Neural crest cell (in vitro differentiated cells): ENCODE measurements at places on chromosomes 7 and 10.

DNA sequence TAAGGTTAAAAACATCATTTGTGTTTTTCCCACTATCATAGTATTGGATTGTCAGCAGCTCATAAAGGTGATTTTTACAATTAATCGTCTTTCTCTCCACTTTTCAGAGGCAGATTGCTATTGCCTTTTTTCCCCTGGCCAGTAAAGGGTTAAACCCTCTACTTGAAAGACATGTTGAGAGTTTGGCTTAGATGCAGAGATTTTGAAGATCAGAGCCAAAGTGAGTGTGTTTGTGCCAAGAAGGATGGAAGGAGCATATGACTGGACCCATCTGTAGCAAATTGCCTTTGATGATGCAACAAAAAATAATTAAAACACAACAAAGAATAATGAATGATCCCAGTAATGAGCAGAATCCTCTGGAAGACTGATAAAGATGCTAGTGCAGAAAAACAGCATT lies 373.1 kb downstream of the MALRD1 start:
- no peak for DNase-seq

- no peak for DNase-seq
Measured at GRCh38 chr7:93894966-93895640, 4.5 kb upstream of the TFPI2 start.

- peak; percentile 63 for DNase-seq
Measured at GRCh38 chr10:689452-690371, at the start of gene DIP2C. Gene DIP2C (minus strand): TSS chr10:689668. CDS start chr10:689578, 90 bp downstream.

DNA sequence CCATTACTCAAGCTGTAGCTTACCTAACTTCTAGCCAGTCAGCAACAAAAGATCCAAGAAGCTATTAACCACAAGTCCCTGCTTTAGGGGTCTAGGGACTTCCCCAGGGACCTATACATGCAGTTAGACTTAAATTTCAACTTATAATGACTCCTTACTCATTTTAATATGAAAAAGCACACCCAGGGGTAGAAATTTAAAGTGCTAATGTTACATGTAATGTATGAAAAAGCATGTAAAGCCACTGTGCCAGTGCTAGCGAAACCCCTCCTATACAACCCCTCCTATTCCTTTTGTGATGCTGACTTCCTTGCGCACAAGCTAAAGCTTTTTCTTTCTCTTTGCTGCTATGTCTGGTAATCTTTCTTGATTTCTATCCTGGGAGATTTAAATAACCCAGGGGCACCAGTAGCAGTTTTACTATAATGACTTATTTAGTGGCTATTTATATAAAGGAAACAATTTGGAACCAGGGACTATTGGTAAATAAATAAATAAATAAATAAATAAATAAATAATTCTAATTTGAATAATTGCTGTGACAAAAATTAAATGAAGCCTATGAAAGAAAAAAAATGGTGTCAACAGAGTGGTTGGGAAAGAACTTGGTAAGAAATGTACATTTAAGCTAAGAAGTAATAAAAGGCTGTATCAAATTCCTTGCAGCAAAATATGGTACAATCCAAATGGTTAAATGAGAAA lies 110.5 kb upstream of the MAGI2 start:
- no peak for DNase-seq

DNA sequence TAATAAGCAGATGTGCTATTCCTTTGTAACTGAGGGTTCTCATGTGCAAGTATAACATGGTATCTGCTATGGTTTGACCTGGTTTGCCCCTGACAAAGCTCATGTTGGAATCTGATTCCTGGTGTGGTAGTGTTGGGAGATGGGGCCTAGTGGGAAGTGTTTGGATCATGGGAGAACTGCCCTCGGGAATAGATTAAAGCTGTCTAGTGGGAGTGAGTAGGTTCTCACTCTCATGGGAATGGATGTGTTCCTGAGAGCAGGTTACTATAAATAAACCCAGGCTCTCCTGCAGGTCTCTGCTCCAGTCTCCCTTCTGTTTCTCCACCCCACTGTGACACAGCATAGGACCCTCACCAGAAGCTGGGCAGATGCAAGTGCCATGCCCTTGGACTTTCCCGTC lies 97.7 kb downstream of the ATE1 start:
- no peak for DNase-seq

DNA sequence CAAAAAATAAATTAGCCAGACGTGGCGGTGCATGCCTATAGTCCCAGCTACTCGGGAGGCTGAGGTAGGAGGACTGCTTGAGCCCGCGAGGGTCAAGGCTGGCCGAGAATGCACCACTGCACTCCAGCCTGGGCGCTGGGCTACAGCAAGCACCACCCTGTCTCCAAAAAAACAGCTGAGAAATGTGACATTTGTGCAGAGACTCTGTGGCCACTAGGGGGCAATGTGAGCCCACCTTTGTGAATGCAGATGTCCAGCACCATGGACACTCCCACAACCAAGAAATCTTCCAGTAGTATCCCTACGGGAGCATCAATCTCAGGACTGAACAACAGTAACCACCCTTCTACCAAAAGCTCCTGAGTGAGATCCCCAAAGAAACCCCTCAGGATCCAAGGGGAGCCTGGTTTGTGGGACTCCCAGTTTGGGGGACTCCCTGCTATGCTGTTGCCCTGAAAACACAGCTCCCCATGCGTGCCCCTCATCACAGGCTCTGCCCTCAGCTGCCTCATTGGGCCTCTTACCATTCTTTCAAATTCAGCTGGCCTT lies 6.2 kb upstream of the AHCYL2 start:
- peak; percentile 86 for DNase-seq

GRCh38 chr7:156017916-156018700 lies 205.8 kb upstream of the SHH start:
- DNase-seq = no peak

- DNase-seq = no peak
Measured at GRCh38 chr7:6121141-6121540, 90.0 kb downstream of the ANKRD61 start.

DNA sequence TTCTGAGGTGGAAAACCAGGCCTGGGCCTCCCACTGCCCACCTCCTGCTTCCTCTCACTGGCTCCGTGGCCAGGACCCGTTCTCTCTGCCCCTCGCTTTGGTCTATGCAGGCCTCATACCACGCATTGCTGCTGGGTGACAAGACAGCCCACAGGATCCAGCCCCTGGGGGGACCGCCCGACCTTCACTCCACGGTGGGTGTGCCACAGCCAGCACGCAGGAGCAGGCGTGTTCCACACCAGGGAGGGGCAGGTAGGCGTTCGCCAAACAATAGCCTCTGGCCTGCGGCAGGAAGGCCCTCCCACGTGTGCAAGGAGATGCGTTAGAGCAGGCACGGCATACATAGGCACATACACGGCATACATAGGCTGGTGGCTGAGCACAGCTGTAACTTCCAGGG lies 233.4 kb downstream of the WDR37 start:
- no peak for DNase-seq

DNA sequence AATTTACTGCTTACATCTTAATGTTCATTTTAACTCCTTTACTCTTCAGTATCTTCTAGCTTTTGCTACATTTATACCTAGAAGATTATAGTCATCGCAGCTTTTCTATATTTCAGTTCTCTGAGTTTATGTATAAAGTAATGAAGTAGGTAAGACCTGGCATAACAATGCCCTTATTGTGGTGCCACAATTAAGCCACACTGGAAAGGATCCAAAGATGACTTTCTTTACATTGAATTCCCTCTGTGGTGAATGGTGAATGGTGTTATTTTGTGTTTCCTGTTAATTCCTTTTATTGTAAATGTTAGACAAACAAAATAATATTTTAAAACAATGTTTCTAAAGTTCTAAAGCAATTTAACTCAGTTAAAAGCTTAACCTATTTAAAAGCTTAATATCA lies 36.2 kb downstream of the SEMA3D start:
- DNase-seq = no peak

- DNase-seq = no peak
Measured at GRCh38 chr10:112650588-112651030, 203.6 kb downstream of the VTI1A start.

DNA sequence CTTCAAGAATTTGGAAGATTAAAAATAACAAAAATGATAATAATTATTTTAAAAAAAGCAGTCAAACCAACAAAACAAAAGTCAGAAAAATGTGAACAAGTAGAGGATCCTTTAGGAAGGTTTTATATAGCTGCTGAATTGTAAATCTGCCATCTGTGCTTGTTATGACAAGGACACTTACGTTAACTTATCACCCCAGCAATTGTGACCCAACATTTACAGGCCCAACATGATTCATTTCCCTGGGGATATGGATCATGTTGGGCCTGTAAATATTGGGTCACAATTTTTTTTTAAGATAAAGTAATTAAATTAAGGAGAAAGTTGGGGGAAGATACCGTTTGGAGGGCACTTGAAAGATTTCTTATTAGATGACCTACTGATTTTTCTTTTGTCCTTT lies 261.4 kb upstream of the HABP2 start:
- no peak for DNase-seq

DNA sequence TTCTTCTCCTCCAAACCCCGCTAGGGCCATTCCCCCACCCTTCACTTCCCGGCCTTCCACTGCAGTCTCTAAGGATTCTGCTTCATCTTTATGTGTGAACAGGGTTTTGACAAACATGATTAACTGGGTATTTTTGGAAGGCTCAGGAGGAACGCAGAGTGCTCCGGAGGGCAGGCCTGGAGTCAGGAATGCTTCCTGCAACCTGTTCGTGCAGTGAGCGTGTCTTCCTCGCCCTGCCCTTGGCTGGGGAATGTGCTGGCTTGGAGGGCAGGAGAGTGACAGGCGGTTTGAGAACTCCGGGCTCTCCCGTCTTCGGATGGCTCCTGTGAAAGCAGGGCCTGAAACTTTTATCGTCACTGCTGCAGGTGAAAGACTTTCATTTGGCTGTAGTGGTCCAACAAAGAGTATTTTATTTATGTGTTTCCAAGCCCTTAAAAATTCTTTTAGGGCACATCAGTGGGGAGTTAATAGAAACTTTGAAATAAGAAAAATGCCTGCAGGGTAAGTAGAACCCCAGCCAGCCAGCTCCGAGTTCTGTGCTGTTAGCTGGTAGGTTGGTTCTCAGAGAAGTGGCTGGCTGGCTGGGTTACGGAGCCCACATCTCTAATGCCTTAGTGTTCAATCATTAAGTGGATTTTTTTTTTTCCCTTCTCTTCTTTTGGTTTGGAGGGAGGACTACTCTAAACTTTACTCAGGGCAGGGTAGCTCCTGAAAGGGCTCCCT lies 51.0 kb downstream of the TCF7L2 start:
- DNase-seq = no peak

- no peak for DNase-seq
Measured at GRCh38 chr7:95365151-95365550, 31.0 kb downstream of the PON3 start.

DNA sequence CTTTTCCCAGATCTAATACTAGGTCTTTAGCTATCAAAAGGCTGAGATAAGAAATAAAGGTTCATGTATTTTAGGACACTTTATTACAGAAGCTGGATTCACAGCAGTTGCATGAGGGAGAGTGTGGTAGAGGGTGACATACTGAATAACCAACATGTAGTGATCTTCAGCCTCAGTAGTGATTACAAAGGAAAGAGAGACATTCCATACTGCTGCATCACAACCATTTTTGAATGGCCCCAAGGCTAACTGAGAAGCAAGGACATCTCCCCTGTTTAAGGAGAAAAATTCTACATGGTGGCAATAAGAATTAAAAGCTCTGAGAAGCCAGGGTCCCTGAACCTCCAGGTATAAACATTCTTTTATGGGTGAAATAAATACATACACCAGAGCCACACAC lies 35.3 kb downstream of the COG5 start:
- DNase-seq = no peak

DNA sequence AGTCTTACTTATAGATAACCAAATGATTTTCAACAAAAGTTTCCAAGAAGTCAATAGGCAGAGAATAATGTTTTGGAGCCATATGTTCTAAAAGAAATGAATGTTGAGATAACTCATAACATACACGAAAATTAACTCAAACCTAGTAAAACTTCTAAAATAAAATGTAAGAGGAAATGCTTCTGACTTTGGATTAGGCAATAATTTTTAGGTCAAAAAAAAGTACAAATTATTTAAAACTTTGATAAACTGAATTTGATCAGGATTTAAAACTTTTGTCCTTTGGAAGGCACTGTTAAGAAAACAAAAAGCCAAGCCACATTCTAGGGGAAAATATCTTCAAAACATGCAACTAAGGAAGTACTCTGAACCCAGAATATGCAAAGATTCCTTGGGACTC lies 148.2 kb upstream of the GPR22 start:
- no peak for DNase-seq

- DNase-seq = no peak
Measured at GRCh38 chr7:150851492-150852370, 586 bp upstream of the AOC1 start.

GRCh38 chr7:97022491-97023306 lies 1.9 kb downstream of the DLX5 start:
- no peak for DNase-seq
